ENCODE measurements at places on chromosomes 2 and 18.

DNA sequence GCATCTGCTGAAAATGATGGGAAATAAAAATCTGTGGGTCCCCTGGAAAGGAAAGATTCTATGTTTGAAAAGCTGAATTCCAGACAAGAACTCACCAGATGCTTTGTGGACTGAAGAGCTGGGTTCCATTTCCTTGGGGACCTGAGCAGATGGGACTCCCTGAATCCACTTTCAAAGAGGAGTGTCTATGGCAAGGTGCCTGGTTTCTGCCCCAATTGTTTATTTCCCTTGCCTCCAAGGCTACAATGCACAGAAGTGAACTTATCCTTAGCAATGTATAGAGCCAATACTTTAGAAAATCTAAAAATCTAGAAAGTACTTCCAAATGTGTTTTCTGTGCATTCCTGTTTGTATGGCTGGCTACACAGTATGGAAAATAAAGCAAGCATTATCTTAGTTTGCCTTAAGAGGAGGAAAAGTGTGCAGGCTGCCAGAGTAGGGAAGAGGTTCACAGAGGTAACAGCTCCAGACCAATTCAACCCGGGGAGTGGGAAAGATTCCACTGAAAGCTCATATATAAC is 420.5 kb downstream of the NRXN1 start:
- DNase-seq = no peak

DNA sequence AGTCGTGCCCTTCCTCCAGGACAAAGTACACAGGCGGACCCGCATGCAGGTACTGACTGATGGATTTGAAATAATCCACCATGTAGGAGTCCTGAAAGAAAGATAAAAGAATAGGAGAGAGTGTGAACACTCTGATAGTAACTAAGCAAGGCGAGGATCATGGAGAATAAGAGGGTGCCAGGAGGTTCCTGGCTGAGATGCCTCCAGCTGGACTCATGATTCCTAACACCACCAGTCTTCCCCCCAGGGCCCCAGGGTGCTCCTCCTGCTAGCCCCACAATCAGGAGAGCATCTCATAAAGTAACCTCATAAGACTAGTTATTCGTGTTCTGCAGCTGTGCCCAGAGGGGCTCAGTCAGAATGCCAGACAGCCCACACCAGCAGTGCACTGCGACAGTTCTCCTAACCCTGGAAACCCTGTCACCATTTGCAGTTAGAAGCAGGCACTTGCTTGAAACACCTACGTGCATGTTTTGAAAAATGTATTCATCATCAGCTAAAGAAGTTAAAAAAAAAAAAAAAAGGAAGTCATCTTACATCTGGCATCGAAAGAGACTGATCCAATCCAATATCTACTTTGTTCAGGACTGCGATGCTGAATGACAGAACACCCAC is 36.7 kb downstream of the RMC1 start:
- peak; percentile 87 for DNase-seq

- DNase-seq = peak; percentile 60
Observed at GRCh38 chr2:163191372-163191771, 352.8 kb upstream of the KCNH7 start.

DNA sequence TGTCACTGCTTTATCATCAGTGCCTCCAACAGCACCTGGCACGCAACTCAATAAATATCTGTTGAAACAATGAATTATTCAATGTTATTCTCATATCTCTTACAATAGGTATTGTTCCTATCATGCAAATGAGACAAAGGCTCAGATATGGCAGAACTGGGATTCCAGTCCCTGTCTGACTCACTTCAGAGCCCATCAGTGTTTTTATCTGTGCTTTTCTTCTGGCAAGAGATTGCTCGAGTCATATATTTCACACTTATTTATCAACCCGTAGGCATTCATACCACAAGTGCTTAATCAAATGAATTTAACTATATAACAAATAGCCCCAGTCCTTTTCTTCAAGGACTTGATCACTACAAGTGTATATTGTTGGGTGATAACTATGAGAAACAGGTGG is 76.4 kb upstream of the TSPYL6 start:
- no peak for DNase-seq

DNA sequence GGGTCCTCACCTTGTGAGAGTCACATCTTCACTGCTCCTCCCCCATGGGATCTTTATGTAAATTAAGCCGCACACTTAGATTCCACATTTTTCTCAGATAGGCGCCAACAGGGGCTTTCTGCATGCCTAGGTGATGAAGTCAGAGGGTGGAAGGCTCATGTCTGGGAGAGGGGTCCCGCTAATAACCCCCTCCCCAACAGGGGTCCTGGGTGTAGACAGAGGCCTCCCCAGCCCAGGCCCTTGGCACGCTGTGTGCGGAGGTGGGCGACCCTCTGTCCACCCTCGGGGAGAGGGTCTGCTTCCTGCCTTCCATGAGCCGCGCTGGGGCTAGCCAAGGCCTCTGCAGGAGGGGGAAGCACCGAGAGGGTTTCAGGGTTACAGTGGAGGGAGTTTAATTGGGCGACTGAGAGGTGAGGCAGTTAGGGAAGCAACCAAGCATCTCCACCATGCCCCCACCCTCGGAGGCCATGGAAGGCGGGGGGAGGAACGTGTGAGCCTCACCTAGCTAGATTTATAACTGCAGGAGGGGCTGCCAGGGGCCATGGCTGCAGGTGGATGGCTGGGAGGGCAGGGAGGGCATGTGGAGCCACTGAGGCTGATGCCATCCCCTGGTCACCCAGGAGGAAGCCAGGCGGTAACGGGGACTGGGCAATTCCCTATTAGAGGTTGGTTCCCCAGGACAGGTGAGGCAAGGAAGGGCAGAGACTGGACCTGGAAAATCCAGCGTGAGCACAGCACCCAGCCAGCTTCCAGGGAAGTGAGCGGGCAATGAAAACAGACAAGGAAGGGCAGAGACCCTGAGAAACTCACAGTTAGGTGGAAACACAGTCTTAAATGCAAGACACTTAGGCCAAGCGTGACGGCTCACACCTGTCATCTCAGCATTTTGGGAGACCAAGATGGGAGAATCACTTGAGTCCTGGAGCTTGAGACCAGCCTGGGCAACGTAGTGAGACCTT is 7.7 kb upstream of the PXDN start:
- no peak for DNase-seq

GRCh38 chr2:50476174-50476573 is 555.8 kb downstream of the NRXN1 start:
- no peak for DNase-seq

DNA sequence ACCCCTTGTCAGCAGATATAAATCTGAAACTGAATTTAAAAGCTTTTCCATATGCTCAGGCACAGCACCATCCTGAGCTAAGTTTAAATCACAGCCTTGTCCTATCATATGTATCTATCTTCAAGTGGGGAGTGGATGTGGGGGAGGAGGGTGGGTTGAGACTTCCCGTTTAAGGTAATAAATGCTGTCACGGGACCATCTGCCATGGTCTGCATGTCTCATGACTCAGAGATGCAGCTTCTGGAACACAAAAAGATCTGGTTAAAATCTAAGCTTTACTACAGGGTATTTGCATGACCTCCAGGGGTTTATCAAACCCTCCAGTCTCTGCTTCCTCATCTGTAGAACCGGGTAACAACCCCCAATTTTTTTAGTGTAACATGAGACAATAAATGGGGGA is 377.7 kb upstream of the ST6GAL2 start:
- no peak for DNase-seq

GRCh38 chr18:7089369-7089768 is 28.2 kb downstream of the LAMA1 start:
- DNase-seq = no peak

Data from suppressor macrophage treated with lipopolysaccharide for 1 hour (primary cell).